ENCODE measurements at places on chromosomes 2 and 18.

GRCh38 chr2:2823061-2823753 is 492.1 kb upstream of the MYT1L start:
- DNase-seq = no peak

GRCh38 chr18:49841236-49842217 is 28.2 kb upstream of the ACAA2 start:
- DNase-seq = no peak

DNA sequence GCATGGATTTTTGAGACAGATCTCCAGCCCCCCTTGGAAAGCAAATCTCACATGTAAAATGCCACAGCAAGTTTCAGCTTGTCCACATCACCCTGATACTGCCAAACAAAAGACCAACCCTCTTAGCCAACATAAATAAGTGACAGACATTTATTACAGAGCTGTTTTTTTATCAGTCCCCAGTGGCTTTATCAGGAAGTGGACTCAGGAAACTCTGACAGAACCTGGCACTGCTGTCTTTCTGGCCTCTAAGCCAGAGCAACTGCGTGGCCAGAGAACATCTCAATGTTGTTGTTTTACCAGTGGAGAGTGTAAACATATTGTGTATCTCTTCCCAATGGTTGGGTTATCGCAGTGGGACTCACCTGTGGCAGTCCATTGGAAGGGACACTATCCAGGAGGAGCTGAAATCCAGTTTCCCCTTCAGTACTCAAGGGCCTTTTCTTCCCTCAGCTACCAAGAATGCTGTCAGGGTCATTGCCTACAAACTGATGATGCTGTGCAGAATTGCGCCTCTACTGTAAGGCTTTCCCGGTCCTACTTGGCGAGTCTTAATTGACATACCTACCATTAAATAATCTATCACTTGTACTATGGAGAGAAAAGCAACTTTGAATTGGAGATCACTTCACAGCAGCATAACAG is 22.0 kb downstream of the SLC14A1 start:
- DNase-seq = peak; percentile 11

- no peak for DNase-seq
Measured at GRCh38 chr2:207083361-207084110, 82.2 kb downstream of the KLF7 start.

DNA sequence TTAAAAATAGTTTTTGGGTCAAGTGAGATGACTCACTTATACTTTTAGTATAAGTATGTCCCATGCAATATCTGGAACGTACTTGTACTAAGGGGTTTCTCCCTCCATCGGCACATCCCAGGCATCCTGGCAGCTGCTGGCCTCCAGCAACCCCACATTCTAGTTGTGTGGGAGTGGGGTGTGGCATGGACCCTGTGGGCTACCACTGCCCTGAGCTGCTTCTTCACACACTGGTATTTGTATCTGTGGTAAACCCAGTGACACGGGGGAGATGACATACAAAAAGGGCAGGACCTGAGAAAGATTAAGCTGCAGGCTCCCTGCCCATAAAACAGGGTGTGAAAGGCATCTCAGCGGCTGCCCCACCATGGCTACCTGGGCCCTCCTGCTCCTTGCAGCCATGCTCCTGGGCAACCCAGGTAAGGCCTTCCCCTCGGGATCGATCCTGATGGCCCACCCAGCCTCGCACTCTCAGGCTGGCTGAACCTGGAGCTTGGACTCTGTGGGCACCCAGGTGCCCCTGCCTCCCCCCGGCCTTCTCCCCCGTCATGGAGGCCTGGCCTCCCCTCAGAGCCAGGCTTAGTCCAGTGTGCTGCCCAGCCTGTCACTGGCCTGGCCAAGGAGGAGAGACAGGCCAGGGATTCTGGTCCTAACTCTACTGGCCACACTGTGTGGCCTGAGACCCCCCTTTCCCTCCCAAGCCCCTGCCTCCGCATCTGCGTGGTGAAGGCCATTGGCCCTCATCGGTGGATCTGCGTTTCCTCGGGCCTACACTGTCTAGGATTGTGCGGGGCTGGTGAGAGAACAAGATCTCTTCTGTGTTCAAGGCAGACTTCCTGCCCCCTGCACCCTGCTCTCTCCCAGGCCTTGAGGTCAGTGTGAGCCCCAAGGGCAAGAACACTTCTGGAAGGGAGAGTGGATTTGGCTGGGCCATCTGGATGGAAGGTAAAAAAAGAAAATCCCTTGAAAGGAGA is at the start of gene GNLY:
Gene GNLY, plus strand, starts transcription at position 307 of the 974 bp plus-strand sequence. Its CDS starts 61 bp downstream, at position 368.
- DNase-seq = no peak

DNA sequence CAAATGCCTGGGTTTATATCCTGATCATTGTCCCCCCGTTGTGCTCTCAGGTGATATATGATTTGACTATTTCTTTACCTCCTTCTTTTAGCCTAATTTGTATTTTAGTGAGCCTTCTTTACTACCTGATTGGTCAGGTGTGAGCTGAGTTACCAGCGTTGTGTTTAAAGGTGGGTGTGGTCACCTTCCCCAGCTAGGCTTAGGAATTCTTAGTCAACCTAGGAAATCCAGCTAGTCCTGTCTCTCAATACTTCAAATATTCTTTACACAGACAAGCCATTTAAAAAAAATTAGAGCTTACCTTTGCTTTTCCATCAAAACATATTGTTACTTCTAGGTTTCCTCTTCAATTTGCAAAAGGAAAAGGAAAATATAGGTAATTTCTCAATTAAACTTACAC is 30.2 kb downstream of the KYNU start:
- no peak for DNase-seq

- no peak for DNase-seq
Measured at GRCh38 chr18:59279722-59280121, 6.5 kb upstream of the RAX start.

DNA sequence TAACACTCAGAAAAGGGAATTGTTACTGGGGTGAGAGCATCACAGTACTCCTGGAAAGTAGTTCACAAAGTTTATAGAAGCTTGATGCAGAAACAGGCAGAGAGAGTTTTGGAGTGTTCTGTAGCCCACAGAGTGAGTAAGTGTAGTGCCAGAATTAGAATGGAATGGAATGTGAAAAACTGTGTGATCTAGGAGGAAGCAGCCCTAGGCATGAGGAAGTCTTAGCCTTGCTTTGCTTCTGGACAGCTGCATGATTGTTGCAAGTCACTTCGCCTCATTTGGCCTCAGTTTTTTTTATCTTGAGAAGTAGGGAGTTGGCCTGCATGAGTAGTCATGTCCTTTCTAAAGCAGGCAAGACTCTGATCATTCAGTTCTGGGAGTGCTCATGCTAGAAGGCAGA is 10.9 kb downstream of the SERPINB12 start:
- no peak for DNase-seq
